Thoracic aorta (tissue), 2 donors: ENCODE measurements at places on chromosomes 4 and X.

GRCh38 chrX:150476164-150476699 lies 92.2 kb upstream of the MTM1 start:
- no peak overlapping the region for H3K4me3 ChIP-seq
- DNase-seq = no peak
- no peaks in the 10 kb centered on the region for H3K36me3 ChIP-seq
- no peak overlapping the region for H3K27ac ChIP-seq
- H3K4me1 ChIP-seq = no peaks in the 10 kb centered on the region

DNA sequence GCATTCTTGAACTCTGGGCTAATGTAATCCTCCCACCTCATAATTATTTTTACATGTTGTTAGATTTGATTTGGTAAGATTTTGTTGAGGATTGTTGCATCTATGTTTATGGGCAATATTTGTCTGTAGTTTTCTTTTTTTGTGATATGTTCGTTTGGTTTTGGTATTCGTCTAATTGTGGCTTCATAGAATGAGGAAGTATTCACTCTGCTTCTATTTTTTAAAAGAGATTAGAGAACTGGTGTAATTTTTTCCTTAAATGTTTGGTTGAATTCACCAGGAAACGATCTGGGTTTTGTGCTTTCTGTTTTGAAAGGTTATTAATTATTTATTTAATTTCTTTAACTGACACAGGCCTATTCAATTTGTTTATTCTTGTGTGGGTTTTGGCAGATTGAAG lies 161.2 kb upstream of the NUDT6 start:
- no peaks in the 10 kb centered on the region for H3K27me3 ChIP-seq
- H3K27ac ChIP-seq = no peak overlapping the region
- H3K4me1 ChIP-seq = no peaks in the 10 kb centered on the region
- DNase-seq = no peak

DNA sequence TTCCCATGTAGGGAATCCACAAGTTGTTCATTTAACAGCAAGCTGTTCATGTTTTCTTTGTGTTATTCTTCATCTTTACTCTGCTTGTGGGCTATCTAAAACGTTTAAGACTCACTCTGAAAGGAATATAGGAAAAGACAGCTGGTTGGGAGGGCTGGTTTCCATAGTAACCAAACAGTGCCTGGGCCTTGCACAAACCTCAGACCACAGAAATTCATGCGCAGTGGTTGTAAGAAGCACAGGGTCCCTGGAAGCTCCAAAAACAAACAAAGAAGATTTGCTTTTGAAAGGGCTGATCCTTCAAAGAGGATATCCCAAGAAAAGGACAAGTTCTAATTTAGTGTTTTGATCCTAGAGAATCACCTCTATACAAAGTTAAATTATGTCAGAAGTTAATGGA lies 7.8 kb downstream of the SERTM2 start:
- no peak overlapping the region for H3K27ac ChIP-seq
- no peaks in the 10 kb centered on the region for H3K27me3 ChIP-seq
- H3K4me3 ChIP-seq = no peak overlapping the region
- no peaks in the 10 kb centered on the region for H3K36me3 ChIP-seq
- no peaks in the 10 kb centered on the region for H3K4me1 ChIP-seq

DNA sequence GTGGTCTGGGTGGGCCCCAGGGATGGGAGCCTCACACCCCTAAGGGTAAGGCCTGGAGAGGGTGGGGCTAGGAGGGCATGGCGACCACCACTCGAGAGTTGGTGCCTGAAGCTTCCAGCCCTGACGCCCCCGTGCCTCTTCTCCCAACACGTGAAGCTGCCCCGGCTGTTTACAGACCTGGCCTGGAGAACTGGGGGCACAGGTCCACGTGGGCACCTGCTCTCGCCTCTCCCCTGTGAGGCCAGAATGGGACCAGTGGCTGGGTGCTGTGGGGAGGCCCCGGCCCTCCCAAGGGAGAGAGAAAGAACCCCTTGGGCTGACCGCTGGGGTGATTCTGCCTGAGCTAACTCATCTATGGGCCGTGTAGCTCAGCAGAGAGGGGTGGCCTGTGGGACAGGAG lies 15.5 kb downstream of the NAT8L start:
- no peaks in the 10 kb centered on the region for H3K36me3 ChIP-seq
- DNase-seq = no peak
- H3K27ac ChIP-seq = no peak overlapping the region
- H3K4me1 ChIP-seq = no peaks in the 10 kb centered on the region
- no peak overlapping the region for H3K4me3 ChIP-seq
- no peaks in the 10 kb centered on the region for H3K27me3 ChIP-seq

- H3K27me3 ChIP-seq = no peaks in the 10 kb centered on the region
- H3K4me3 ChIP-seq = no peak overlapping the region
- peaks cover 25% of the 10 kb centered on the region for H3K36me3 ChIP-seq
- no peak overlapping the region for H3K27ac ChIP-seq
- H3K4me1 ChIP-seq = no peaks in the 10 kb centered on the region
Measured at GRCh38 chr4:70772929-70773555, 51.3 kb downstream of the RUFY3 start.

DNA sequence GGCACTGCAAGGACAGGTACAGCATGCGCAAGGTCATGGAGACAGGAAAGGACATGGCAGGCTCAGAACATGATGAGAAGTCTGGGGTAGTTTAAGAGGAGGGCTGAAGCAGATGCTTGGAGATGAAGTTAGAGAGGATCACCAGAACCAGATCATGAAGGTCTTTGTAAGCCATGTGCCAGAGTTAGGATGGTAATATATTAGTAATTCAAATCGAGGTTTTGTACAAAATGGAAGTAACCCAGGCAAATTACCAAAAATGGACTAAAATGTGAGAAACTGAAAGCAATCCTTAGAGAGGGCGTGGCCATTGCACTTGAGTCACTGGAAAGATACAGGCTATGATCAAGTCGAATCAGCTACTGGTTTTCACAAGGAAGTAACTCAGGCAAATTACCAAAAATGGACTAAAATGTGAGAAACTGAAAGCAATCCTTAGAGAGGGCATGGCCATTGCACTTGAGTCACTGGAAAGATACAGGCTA lies 13.5 kb downstream of the RXFP1 start:
- H3K36me3 ChIP-seq = no peaks in the 10 kb centered on the region
- no peaks in the 10 kb centered on the region for H3K4me1 ChIP-seq
- no peak overlapping the region for H3K4me3 ChIP-seq
- DNase-seq = no peak

- H3K36me3 ChIP-seq = no peaks in the 10 kb centered on the region
- peak; percentile 74 for DNase-seq
- H3K27ac ChIP-seq = no peak overlapping the region
- H3K4me1 ChIP-seq = no peaks in the 10 kb centered on the region
Measured at GRCh38 chr4:40309250-40309774, 25.8 kb upstream of the CHRNA9 start.

DNA sequence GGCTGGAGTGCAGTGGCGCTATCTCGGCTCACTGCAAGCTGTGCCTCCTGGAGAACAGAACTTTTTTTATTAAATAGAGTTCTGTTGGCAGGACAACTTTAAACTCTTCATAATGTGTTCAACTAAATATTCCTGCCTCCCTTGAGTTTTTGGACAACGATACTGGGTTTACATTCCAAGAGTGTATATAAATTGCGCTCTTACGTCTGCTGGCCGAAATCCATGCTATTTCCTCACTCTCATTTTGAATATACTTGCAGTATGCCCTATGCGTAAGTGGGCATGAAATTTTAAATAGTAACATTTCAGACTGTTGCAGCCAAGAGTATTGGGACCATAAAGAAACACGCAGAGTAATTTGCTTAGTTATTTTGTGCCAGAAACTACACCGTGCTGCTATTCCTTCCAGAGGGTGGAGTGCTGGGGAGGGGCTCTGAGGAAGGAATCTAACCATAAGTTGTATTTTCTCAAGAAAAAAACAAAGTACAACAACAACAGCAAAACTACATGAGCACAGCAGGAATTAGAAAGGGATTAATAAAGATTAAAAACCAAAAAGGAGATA lies 480.0 kb downstream of the NLGN4X start:
- no peak overlapping the region for H3K27ac ChIP-seq
- H3K4me1 ChIP-seq = no peaks in the 10 kb centered on the region
- DNase-seq = no peak
- H3K27me3 ChIP-seq = no peaks in the 10 kb centered on the region

DNA sequence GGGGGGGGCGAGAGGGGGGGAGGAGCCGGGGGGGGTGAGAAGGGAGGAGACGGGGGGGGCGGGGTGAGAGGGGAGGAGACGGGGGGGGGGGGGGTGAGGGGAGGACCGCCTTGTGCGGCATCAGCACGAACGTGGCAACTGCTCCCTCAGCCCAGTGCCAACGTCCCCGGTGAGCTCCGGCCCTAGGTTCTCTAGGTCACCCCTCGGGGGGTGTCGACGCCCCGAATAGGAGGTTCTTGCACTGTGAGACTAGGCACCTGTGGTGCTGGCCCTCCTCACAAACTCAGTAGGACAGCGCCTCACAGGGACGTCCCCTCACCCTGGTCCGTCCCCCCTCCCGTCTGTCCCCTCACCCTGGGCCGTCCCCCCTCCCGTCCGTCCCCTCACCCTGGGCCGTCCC lies 21.5 kb upstream of the GTPBP6 start:
- H3K36me3 ChIP-seq = no peaks in the 10 kb centered on the region
- no peak for DNase-seq
- no peaks in the 10 kb centered on the region for H3K27me3 ChIP-seq

- DNase-seq = no peak
- no peak overlapping the region for H3K27ac ChIP-seq
- no peaks in the 10 kb centered on the region for H3K4me1 ChIP-seq
- H3K27me3 ChIP-seq = no peaks in the 10 kb centered on the region
- no peaks in the 10 kb centered on the region for H3K36me3 ChIP-seq
Measured at GRCh38 chr4:92969650-92970379, 666.0 kb downstream of the GRID2 start.

DNA sequence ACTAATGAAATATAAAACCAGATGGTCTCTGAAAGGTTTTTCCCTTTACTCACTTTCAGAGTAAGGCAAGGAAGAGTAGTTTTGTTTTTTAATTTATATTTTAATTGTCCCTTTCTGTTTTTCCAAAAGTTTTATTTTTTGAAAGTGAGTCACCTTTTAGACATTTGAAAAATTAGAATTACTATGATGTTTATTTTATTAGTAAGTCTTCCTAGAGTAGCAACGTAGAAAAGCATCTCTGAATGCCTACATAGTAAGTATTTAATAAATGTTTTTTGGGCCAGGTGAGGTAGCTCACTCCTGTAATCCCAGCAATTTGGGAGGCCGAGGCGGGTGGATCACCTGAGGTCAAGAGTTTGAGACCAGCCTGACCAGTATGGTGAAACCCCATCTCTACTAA lies 51.1 kb downstream of the TET2 start:
- H3K27ac ChIP-seq = no peak overlapping the region
- no peaks in the 10 kb centered on the region for H3K27me3 ChIP-seq
- DNase-seq = no peak
- H3K4me1 ChIP-seq = peaks cover 36% of the 10 kb centered on the region
- no peaks in the 10 kb centered on the region for H3K36me3 ChIP-seq

DNA sequence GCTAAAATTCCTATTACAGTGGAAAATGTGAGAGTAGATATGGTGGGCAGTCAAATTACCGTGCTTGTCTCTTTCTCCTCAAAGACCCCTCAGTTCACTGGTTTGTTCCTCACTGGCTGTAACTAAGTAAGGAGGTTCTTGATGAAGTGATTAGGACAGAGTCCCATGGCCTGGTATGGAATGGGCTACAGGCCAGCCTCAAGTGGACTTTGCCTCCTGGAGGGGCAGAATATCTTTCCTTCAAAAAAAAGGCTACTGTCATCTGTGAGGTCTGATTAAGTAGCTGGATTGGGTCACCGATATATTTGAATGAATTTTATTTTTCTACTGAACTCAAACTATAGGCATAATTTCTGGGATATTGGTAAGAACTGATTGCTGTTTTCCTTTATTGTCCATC lies 38.5 kb upstream of the TMEM164 start:
- H3K4me1 ChIP-seq = no peaks in the 10 kb centered on the region
- no peak for DNase-seq
- no peak overlapping the region for H3K27ac ChIP-seq
- H3K36me3 ChIP-seq = no peaks in the 10 kb centered on the region
- H3K27me3 ChIP-seq = no peaks in the 10 kb centered on the region
- H3K4me3 ChIP-seq = no peak overlapping the region

- H3K36me3 ChIP-seq = no peaks in the 10 kb centered on the region
- DNase-seq = no peak
- no peaks in the 10 kb centered on the region for H3K27me3 ChIP-seq
- peak overlapping the region; percentile 12 for H3K27ac ChIP-seq
- no peaks in the 10 kb centered on the region for H3K4me1 ChIP-seq
Measured at GRCh38 chrX:119685225-119686066, 7.5 kb downstream of the SEPTIN6 start.

DNA sequence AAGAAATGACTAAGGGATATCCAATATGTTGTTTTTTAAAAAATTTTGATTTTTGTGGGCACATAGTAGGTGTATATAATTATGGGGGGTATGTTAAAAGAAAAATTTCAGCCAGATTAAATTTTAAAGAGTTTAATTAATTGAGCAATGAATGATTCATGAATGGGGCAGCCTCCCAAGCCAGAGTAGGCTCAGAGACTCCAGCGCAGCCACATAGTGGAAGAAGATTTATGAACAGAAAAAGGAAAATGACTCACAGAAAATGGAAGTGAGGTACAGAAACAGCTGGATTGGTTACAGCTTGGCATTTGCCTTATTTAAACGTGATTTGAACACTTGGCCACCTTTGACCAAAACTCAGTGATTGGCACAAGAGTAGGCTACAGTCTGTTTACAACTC lies 91.7 kb downstream of the SPATA18 start:
- no peaks in the 10 kb centered on the region for H3K27me3 ChIP-seq
- no peak overlapping the region for H3K4me3 ChIP-seq
- no peak for DNase-seq
- no peak overlapping the region for H3K27ac ChIP-seq

DNA sequence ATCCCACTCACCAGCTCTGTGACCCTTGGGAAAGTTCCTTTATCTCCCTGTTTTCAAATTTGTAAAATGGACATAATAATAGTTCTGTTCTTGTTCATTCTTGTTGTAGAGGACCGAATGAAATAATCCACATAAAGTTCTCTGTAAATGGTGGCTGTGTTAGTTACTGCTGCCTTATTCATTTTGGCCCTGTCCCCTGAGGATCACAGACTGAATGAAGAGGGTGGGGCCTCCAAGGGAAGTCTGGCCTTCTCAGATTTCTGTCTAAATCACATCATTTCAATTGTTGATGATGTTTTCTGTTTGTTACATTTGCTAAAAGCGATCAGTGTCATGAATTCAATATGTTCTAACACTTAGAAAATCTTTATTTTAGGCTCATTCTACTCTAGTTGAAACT lies 117.9 kb downstream of the PPEF1 start:
- no peaks in the 10 kb centered on the region for H3K27me3 ChIP-seq
- H3K36me3 ChIP-seq = no peaks in the 10 kb centered on the region
- no peak for DNase-seq
- H3K27ac ChIP-seq = no peak overlapping the region

DNA sequence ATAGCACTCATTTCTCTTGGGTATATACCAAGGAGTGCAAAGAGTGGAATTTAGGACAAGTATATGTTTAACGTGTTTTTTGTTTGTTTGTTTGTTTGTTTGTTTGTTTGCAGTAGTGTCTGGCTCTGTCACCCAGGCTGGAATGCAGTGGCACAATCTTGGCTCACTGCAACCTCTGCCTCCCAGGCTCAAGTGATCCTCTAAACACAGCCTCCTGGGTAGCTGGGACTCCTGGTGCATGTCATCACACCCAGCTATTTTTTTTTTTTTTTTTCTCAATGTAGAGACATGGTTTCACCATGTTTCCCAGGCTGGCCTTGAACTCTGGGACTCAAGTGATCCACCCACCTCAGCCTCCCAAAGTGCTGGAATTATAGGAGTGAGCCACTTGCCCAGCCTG lies 50.4 kb downstream of the SLC9A6 start:
- no peaks in the 10 kb centered on the region for H3K36me3 ChIP-seq
- H3K4me1 ChIP-seq = peaks cover 12% of the 10 kb centered on the region
- H3K27me3 ChIP-seq = no peaks in the 10 kb centered on the region
- no peak for DNase-seq
- peak overlapping the region; percentile 91 for H3K27ac ChIP-seq
